ENCODE measurements at places on chromosomes 13 and 19. TPM values are rescaled to one million over a fixed set of nuclear protein-coding genes. Genes with fewer than 3 reads are reported as not detected.

Gene LRP3
- 8.5 TPM for polyA plus RNA-seq

Gene ADPRHL1
- 192 TPM for polyA plus RNA-seq

DNA sequence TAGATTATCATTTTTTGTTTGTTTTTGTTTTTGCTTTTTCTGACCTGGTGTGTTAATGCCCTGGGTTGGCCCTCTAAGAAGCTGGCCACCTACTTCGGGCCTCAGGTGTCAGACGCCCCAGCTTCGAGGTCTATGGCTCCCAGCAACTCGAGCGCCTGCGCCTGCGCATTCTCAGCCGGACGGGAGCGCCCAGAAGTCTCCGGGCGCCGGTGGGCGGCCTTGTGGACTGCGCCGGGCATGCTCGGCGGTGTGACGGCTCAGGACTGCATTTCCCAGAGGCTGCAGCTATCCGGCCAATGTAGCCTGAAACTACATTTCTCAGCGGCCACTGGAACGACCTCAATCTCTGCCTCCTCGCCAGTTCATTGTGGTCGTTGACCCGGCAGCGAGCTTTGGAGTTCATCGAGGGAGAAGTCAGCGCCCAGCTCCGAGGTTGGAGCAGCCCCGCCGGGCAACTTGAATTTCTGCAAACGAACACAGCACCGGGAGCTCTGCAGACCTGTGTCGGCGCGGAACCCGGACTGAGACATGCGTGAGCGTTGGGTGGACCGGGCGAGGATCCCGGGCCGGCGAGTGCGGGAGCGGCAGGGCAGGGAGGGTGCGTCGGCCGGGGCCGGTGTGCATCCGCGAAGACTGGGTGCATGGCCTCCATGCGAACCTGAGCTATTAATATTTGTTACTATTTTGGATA lies at the start of gene ZNF30:
ZNF30 (plus strand) TSS at position 219 of the 691 bp plus-strand sequence. CDS start 3,045 bp downstream, outside the sequence.
- DNase-seq: peak; percentile 92

- peak; percentile 60 for DNase-seq
Measured at GRCh38 chr19:12757544-12758274, 6.1 kb downstream of the BEST2 start.

- no peak for DNase-seq
Measured at GRCh38 chr13:114067886-114068651, 64.4 kb downstream of the RASA3 start.

Data from heart right ventricle (tissue), 16 donors.